NCI-H2171 treated with DMSO at 0.1 percent for 48 hours (cell line): ENCODE measurements at places on chromosomes 7 and 10.
A peak's percentile ranks its signal among the peaks of the same experiment; 100 is the strongest.

DNA sequence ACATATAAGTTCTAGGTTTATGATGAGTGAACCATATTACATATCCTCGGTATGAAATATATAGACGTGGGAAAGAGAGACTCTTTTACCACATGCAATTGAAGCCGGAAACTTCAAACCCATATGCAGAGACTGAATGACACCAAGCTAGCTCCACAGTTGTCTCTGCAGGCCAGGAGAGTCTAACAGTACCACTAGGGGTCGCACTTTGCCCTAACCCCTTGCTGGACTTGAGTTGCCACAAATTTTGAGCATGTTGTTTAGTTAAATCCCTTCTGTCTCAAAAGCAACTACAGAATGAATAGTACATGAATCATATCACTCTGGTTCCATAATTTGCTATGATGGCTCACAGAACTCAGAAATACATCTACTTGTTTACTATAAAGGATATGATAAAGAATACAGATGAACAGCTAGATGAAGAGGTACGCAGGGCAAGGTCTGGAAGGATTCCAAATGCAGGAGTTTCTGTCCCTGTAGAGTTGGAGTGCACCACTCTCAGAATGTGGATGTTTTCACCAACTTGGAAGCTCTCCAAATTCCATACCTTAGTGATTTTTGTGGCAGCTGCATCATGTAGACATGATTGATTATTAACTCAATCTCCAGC is 112.4 kb upstream of the YAE1 start:
- peak; percentile 54 for DNase-seq

- no peak for DNase-seq
Observed at GRCh38 chr10:10209167-10209566, 808.5 kb upstream of the CELF2 start.

DNA sequence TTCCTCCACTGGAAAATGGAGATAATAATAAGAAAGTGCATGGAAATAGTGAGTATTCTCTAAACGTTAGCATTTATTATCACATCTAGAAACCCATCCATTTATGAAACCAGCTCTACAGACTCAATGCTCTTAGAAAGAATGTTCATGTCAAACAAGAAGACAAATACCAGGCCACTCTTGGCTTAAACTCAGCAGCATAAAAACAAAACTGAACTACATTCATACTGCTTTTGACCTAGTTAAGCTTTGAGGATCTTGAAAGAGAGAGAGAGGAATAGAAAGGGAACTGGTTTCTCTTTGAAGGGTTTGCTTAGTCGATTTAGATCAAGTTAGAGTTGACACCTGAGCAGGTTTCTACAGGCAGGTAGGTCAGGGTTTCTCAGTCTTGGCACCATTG is 332.9 kb upstream of the PRKCQ start:
- DNase-seq, result no peak

- DNase-seq, result peak; percentile 31
Observed at GRCh38 chr10:124450012-124450782, at the start of gene NKX1-2. Gene NKX1-2, minus strand, starts transcription at chr10:124450035. Its CDS starts 92 bp downstream, at chr10:124449943.

DNA sequence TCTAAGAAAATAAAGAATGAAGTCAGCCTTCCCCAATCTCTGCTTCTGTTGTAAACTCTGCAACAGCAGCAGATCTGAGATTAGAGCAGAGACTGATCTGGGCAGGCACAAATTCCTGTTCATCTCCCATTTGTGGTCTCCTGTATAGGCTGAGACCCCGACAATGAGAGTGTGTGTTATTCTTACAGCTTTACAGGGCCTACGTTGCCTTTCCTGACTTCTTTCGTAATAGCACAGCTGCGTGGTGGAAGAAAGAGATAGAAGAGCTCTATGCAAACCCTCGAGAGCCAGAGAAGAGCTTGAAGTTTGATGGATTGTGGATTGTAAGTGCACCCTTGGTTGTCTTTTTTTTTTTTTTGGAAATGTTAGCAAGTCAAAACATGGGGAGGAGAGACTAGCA is 72.1 kb downstream of the PRSS58 start:
- DNase-seq, result no peak

- peak; percentile 12 for DNase-seq
Observed at GRCh38 chr10:86868353-86868752, 89.1 kb downstream of the MMRN2 start.

GRCh38 chr7:16554518-16555236 is 28.1 kb downstream of the LRRC72 start:
- peak; percentile 50 for DNase-seq
